Fibroblast of skin of right biceps (primary cell): ENCODE measurements at places on chromosomes 5 and 9.
A peak's percentile ranks its signal among the peaks of the same experiment; 100 is the strongest.

GRCh38 chr9:112605963-112606699 lies 111.8 kb downstream of the INIP start:
- DNase-seq, result peak; percentile 5

DNA sequence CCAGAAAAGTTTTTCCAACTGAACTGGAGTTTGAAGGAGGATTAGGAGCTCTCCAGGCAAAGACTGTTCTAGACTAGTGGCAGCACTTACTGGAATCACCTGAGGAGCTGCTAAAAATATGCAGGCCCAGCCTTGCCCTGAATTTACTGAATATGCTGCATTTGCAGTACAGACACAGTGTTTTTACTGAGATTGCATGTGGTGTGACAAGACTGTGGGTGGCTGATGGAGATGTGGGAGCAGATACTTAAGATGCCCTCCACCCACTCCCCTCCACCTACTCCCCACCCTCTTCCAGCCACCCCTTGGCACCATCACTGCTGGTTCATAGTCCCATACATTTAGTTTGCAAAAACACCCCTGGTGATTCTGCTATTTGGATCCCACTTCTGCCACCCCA lies 64.1 kb upstream of the HRH2 start:
- no peak for DNase-seq

DNA sequence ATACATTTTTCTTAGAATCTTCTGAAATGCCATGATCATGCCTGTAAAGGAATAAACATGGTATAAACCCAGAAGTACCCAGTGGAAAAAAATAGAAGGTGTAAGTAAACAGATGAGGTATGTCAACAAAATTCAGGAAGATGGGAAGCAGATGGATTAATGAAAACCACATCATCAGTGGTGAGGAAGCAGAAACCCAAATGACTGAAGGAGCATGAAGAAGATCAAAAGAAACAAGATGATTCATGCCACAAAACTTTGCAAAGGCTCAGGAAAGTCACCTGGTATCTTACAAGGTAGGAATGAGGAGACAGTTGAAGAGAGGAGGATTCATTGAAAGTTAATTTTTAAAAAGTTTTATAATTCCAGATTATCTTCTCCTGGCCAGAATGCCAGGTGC lies 132.8 kb upstream of the PAPPA start:
- DNase-seq, result peak; percentile 36

GRCh38 chr9:108297073-108297472 lies 558.7 kb downstream of the ACTL7B start:
- DNase-seq, result peak; percentile 82

DNA sequence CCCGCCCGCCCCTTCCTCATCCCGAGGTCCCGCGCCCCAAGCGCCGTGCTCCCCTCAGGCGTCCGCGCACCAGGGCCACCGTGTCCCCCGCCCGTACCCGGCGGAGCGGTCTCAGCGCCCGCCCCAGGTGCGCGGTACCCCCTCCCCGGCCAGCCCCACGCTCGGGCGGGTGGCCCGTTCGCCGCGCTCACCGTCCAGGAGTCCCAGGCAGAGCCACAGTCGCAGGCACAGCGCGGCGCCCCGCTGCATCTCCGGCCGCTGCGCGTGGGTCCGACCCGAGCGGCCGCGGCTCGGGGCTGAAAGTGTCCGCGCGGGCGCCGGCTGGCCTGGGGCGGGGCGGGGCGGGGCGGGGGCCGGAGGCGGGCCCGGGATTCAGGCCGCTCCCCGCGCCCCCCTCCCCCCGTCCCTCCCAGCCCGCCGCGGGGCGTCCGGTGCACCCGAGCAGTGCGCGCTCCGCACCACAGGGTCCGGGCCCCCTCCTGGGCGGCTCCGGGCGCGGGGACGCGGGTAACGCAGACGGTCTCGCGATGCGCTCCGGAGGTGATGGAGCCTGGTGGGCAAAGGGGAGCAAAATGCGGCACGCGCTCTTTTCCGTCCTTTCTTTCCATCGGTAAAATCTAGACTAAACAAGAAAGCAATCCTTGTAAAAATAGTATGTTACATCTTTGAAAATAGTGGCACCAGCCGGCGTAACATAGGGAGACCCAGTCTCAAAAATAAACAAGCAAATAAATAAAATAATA lies at the start of gene FLT4:
Gene FLT4 (minus strand): TSS at position 304 of the 743 bp plus-strand sequence. CDS start 55 bp downstream, at position 249.
- no peak for DNase-seq

GRCh38 chr5:456351-457194 lies 13.6 kb downstream of the EXOC3 start:
- DNase-seq, result no peak

GRCh38 chr5:110651507-110651906 lies 75.0 kb downstream of the TMEM232 start:
- peak; percentile 72 for DNase-seq

DNA sequence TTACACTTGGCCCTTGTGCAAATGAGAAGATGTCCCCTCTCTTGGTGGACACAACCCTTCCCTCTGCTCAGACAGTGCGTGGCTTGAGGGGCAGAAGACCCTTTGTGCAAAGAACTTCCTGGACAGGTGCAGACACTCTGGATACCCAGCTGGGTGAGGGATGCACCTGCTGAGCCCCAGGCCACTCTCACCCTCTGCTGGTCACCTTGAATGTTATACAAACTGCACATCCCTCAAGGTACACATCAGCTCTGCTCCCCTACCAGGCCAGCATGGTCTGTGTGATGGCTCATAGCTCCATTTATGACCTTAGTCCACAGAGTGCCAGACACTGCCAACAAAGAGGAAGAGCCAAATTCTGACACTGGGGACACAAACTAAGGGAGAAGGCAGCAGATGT lies 3.1 kb upstream of the DIRAS2 start:
- no peak for DNase-seq

- DNase-seq, result no peak
Measured at GRCh38 chr9:137037035-137037434, 5.1 kb upstream of the FUT7 start.

DNA sequence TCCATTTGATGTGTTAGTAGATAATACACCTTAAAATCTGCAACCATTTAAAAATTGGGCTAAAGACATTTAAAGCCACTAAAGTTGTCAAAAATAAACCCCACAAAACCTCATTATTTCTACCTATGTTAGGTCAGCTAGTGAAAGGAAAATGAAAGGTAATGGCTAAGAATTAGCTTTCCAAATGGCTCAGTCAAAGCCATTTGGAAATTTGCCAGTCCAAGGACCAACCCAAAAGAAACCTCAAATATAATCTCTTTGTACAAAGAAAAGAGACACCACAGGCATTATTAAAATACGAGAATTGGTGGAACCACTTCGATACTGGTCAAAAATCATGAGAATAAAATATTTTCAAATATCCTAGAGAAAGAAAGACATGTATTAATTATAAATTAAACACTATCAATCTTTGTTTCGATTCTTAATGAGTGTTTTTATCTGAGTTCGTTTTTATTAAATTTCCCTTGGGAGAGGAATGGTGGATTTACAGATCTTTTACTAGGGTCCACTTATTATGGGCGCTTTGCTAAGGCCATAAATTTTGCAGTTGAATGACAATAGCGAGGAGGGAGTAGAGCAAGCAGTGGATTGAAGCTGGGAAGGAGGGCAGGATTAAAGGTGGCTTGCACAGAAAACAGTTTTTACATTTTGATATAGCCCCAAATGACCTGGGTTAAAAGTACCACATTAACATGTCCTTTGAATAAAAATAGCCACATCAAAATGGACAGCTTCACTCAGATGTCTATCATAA lies 116.8 kb upstream of the SHB start:
- no peak for DNase-seq

DNA sequence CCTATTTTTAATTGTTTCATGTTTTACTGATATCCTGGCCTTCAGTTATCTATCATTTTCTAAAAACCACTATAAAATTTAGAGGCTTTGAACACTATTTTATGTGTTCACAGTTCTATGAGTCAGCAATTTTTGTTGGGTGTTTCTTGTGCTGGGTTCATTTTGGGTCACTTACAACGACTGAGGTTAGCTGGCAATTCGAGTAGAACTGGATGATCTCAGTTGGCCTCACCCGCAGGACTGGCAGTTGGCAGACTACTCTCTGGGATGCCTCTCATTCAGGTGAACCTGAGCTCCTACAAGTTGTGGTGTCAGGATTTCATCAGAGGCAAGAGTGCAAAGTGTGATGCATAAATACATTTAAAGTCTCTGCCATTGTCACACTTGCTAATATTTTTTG lies 151.0 kb upstream of the PAPPA start:
- no peak for DNase-seq

DNA sequence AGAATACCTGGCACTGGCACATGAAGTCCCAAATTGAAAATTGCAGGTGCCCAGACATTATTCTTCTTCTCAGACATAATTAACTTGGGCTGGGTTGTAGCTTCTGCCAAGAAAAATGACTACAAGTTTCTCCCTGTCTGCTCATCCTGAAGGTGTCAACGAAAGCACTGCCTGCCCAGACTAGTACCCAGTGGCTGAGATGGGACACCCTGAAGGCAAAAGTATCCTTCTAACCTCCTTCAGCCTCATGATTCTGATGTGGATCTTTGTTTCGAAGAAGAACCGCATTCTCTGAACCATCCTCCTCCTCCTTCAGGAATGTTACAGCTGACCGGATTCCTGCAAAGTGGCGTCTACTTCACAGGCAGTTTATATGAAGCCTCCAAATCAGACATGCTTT lies 161.1 kb upstream of the FST start:
- no peak for DNase-seq

- no peak for DNase-seq
Measured at GRCh38 chr9:79559495-79560181, 12.1 kb upstream of the TLE4 start.

- DNase-seq, result no peak
Measured at GRCh38 chr9:132646726-132647125, 23.1 kb downstream of the DDX31 start.

- no peak for DNase-seq
Measured at GRCh38 chr9:117013440-117013995, 326.4 kb downstream of the TRIM32 start.

DNA sequence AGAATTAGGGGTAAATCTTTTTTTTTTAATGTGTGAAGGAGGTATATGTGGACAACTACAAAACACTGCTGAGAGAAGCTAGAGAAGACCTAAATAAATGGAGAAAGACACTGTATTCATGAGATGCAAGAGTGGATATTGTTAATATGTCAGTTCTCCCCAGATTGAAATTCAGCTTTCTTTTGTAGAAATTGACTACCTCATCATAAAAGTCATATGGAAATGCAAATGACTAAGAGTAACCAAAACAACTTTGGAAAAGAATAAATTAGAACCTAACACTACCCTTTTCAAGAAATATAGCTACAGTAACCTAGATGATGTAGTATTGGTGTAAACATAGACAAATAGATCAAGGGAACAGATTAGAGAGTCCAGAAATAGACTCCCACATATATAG lies 400.7 kb downstream of the ADGRV1 start:
- DNase-seq, result no peak

DNA sequence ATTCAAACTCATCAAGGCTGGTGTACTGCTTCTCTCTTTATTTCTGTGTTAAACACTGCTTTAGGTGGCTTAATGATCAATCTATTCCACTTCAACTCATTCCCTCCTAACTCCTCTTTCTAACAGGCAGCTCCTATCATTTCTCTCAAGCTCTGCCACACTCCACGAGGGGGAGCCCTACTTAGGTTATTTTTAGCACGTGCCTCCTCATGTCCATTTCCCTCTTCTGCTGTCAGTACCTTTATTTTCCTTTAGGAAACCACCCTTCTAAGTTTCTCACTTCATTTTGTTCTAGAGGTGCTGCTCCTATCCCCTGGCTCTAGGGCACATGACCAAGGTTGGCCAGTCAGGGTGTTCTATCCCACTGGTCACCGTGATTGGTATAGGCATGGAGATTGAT lies 6.7 kb upstream of the BRINP1 start:
- peak; percentile 15 for DNase-seq

- no peak for DNase-seq
Measured at GRCh38 chr9:123378025-123378424, 22.0 kb downstream of the CRB2 start.

DNA sequence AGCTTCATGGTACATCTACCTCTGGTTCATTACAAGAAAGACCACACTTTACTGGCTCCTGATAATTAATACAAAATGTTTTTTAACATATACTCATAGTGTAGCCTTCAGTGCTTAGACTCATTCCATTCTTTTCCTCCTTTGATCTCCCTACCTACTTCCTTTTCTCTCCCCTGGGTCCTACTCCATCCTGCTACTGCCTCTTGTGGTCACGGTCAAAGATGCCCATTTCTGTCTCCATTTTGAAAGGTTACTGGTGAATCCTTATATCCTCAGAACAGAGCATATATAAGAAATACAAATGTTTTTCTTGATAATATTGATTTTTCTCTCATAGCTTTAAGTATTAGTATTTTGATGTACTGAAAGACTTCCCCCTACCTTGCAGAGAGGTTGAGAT lies 375.9 kb downstream of the ARRDC3 start:
- DNase-seq, result no peak

GRCh38 chr5:40001796-40002195 lies 577.0 kb upstream of the DAB2 start:
- no peak for DNase-seq

- no peak for DNase-seq
Measured at GRCh38 chr5:43620944-43621505, 18.0 kb downstream of the NNT start.
